Hematopoietic multipotent progenitor cell (in vitro differentiated cells): ENCODE measurements at places on chromosomes 6 and 20.

DNA sequence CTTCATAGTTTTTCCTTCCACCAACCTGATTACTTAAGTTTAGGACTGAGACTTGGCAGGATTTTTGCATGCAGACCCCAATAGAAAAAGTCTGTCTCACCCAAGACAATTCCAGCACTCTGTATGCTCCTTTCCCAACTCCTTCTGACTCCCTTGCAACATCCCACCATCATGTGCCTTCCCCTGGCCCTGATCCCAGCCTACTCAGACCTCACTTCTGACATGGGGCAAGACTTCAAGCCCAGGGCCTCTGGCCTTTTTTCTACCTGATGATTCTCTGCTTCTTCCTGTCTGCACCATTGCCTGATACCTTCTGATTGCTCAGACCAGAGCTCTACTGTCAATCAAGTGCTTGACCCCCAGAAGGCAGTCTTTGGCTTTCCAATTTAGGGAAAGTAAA lies 96.6 kb downstream of the HAO1 start:
- DNase-seq = no peak

- DNase-seq = no peak
Observed at GRCh38 chr6:6479785-6480184, 108.7 kb upstream of the LY86 start.

- no peak for DNase-seq
Observed at GRCh38 chr20:60584221-60584620, 626.0 kb downstream of the CDH26 start.

- no peak for DNase-seq
Observed at GRCh38 chr6:13914351-13914750, 10.4 kb upstream of the RNF182 start.

- DNase-seq = no peak
Observed at GRCh38 chr6:73030257-73030656, 195.0 kb downstream of the KHDC1L start.

- DNase-seq = no peak
Observed at GRCh38 chr6:54043360-54043759, 67.9 kb upstream of the MLIP start.

- DNase-seq = peak; percentile 24
Observed at GRCh38 chr6:98932381-98932780, 15.4 kb downstream of the FBXL4 start.

GRCh38 chr6:142162780-142163179 lies 15.7 kb downstream of the VTA1 start:
- DNase-seq = no peak

- DNase-seq = no peak
Observed at GRCh38 chr20:58537831-58538230, 22.6 kb upstream of the APCDD1L start.
